ENCODE measurements at places on chromosomes 4 and X.

DNA sequence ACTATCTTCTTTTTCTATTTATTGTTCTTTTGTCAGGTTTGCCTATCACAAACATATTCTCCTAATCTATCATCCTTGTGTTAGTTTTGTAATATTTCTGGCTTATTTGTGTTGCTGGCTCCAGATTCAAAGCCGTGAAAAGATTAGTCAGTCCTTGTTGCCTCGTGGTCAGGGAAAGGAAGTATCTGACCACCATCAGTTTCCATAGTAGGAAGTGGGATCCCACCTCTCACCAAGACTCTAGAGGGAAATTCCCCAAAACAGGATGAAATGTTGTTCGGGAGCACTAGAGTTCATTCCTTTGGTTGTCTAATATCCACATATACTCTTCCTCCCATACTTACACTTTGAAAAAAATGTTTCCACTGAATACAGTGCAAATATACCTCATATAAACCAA, 131.0 kb upstream of the HUWE1 start:
- no peak for DNase-seq

GRCh38 chr4:107956011-107956410, 24.7 kb downstream of the CYP2U1 start:
- DNase-seq, result no peak

DNA sequence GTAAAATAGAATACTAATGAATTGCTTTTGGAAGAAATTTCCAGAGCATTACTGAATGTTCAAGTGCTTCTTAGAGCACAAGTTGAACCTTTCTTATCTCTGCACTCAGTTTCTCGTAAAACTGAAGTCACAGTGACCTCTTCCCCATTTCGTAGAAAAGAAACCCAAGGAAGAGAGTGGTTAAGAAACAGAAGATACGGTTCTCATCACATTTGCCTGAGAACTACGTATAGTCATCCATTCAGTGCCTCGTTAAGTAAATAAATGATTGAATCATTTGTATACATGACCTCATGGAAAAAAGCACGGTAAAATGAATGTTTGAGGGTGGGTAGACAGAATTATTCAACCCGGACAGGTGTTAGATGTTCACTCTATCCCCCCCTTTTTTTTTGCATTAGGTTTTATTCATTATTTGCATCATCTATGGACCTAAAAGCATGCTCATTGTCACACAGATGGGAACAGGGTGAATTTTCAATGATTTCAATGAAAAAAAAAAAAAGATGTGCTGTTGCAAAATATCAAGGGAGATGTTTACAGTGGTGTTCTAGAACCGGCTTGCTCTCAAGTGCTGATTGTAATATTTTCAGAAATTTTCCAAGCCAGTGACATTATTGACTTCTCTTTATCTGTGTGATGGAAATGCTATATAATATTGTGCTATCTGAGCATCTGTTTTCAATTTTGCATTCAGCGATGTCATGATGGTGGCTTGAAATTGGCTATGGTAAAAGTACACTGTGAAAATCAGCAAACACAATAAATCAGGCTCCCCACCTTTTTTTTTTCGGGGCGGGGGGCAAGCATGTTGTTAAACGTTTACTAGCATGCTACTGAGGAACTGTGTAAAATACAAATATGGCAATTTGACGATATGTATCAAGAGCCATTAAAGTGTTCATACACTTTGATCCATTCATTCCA, 4.3 kb downstream of the RHOH start:
- no peak for DNase-seq

- no peak for DNase-seq
Observed at GRCh38 chr4:107392951-107393350, 327.1 kb downstream of the PAPSS1 start.

DNA sequence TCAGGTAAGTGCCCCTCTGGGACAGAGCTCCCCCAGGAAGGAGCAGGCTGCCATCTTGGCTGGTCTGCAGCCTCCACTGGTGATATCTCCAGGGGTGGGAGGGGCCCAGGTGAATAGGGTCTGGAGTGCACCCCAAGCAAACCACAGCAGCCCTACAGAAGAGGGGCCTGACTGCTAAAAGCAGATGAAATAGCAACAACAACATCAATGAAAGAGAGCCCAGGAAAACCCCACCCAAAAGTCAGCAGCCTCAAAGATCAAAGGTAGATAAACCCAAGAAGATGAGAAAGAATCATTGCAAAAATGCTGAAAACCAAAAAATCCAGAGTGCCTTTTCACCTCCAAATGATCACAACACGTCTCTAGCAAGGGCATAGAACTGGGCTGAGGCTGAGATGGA, 92.5 kb upstream of the PAGE3 start:
- no peak for DNase-seq

DNA sequence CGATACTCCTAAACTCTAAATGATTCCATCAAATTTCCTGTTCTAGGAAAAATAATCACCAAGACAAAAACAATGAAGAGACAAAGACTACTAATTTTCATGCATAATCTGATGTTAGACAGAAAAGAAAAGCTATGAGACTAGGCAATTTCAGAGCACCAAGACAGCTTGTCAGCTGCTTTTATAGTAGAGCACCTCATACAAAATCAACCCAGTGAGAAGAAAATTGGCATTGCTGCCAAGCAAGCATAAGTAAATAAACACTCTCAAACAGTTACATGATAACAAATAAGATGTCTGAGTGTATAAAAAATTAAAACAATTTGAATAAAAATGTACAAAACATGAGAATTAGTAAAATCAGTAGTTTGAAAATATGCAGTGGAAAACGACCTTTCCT, 1544.6 kb downstream of the C4orf33 start:
- no peak for DNase-seq

DNA sequence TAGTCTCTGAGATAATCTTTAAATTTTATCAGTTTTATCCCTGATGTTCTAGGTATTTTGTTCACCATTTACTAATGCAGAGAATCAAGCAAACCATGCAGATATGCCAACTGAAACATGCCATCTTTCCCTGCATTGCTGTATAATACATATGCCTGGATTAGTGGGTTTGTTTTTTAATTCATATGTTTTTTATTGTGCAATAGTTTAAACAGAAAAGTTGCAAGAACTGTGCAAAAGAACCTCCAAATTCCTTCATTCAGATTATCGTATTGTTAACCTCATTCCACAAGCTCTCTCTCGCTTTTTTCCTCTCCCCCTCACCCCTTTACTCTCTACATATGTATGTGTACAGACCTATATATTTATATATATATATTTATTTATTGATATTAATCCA, 244.6 kb downstream of the NKX6-1 start:
- DNase-seq, result no peak

DNA sequence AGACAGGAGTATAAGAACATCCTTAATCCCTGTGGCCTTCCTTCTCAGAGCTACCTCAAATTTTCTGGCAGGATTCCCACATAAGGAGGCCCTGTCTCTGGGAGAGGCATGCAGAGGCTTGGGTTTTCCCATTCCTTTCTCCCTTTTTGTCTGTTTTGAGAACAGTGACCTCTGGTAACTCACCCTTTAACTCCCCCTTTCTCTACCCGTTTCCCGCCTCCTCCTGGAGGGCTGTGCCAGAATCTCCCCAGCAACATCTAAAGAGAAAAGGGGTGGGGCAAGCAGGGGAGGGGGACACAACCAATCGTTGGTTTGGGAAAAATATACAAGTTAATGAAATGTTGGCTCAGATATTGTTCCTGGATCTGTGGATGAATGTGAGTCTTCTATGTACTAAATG, 303.7 kb upstream of the IRS4 start:
- no peak for DNase-seq

GRCh38 chr4:10753336-10753735, 68.8 kb upstream of the CLNK start:
- DNase-seq, result no peak

- no peak for DNase-seq
Observed at GRCh38 chr4:16259889-16260246, 33.6 kb upstream of the TAPT1 start.

GRCh38 chr4:20617678-20618396, 82.4 kb upstream of the PACRGL start:
- peak; percentile 11 for DNase-seq

DNA sequence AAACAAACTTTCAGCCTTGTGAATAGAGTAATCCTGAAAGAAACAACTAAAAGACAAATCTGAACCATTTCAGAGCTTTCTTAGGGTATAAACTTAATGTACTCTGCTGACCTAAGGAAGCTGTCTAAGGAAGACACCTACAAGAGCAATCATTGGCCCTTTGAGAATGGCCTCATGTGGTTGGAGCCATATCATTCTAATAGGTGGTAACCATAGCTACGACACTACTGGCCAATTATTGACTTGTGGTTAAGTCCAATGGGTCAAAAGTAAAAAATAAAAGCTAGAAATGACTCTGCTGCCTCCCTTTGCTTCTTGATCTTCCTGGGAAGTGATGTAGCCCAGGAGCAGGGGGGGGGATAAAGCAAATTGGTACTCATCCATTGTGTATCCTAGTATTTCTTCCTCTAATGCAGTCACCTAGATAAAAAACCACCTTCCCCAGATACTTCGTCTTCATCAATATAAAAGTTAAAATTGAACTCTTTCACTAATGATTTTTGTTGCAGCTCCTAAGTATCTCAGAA, 547.0 kb downstream of the ARAP2 start:
- DNase-seq, result no peak

DNA sequence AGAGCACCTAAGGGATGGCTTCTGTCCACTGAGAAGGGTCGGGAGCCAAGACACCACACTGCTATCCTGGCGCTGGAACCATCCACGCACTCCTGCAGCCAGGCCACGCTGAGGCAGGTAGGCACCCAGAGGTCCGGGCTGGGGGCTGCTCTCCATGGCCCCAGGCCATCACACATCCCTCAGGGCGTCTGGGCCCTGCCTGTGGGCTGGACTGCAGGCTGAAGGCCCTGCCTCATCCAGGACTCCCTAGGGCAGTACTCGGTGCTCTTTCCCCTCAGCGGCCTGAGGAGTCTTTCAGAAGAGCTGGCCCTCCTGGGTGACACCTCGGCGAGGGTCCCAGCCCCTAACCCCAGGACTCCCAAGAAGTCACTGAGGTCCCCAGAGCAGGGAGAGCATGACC, 17.7 kb downstream of the FGFR3 start:
- no peak for DNase-seq

DNA sequence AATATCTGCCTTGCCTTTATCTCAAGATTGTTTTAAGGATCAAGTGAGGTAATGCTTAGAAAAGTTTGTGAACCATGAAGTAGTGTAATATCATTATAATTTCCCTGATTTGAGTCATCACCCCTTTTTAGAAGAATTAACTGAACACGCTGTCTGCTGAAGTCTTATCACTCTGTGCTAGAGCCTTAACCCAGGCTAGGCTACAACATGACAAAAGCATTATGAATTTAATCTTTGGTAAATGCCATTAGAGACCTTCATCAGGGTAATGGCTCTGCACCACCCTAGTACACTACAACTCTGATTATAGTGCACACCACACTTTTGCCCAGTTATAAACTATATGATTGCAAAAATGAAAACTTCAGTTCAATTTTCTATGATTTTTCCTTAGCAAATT, 118.3 kb downstream of the ADGRL3 start:
- DNase-seq, result no peak

GRCh38 chrX:152614791-152615190, 22.9 kb upstream of the GABRQ start:
- DNase-seq, result no peak

- no peak for DNase-seq
Observed at GRCh38 chr4:126097155-126097799, 782.5 kb downstream of the FAT4 start.

DNA sequence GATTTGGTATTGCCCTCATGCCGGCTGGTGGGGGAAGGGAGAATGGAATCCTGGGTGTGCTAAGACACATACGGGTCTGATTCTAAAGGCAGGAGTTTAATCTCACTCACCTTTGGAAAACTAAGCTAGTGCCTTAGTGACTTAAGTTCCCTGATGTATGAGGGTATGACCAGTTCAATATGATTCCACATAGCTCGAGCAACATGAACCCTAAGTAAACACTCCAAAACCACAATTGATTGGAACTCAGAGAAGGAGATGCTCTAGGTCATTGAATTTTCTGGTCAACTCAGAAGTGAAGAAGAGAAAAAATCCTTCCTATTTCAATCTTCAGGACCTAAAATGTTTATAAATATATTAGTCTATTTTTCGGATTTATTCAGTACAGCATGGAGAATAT, 420.1 kb upstream of the INTU start:
- no peak for DNase-seq

DNA sequence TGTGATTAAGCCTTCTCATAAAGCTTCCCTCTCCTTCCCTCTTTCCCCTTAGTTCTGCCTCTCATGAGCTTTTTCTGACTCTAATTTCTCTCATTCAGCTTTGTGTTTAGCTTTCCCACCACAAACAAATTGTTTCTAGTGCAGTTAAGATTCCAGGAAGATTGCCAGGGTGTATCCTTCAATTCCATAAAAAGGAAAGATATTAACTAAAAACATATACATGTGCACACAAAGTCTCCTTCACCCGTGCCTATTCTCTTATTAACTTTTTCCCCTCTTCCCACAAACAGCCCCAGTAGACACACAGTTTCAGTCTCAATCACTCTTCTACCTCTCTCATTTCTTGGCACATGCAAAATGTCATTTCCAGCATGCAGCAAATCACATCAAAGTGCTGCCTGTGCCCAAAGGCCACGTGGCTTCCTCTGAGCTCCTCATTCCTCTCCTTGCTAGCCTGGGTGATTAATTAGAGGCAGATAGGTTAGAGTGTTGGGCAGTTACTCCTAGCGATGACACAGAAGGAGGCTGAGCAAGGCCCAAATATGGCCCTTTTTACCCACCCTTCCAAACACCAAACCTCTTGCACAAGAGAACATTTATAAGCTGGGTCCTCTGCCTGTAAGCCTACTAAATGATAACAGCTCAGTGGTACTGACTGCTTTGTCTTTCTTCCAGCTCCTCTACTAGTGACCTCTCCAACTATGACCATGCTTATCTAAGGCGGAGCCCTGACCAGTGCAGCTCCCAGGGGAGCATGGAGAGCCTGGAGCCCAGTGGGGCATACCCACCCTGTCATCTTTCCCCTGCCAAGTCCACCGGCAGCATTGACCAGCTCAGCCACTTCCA, 159.6 kb downstream of the SOWAHB start:
- peak; percentile 31 for DNase-seq

GRCh38 chrX:140249088-140249487, 255.8 kb downstream of the SOX3 start:
- no peak for DNase-seq

GRCh38 chr4:85142451-85142850, 176.0 kb upstream of the WDFY3 start:
- no peak for DNase-seq

DNA sequence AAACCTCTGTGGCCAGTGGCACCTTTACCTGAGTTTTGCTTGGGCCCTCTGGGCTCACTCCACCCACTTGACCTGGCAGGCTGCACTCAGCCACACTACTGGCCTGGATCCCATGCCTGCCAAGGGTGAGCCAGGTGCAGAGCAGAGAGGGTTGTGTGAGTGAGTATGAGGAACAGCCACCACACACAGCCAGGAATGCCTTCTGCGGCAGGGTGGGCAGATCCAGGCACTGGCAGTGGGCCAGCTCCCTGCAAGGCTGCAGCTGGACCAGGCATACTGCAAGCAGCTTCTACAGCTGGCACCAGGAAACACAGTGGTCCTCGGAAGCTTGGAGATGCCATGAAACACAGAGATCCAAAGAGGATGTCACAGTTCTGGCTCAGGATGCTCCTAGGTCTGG, 570.1 kb upstream of the ACTRT1 start:
- no peak for DNase-seq

GRCh38 chr4:79385641-79386040, 22.4 kb downstream of the GK2 start:
- DNase-seq, result no peak

Measured in heart right ventricle (tissue), 16 donors.